Amniotic epithelial cell (primary cell): ENCODE measurements at places on chromosomes 1 and 21.

GRCh38 chr1:73659136-73659535 is 538.8 kb downstream of the LRRIQ3 start:
- DNase-seq, result no peak

GRCh38 chr1:183778045-183778444 is 26.9 kb upstream of the RGL1 start:
- DNase-seq, result no peak

DNA sequence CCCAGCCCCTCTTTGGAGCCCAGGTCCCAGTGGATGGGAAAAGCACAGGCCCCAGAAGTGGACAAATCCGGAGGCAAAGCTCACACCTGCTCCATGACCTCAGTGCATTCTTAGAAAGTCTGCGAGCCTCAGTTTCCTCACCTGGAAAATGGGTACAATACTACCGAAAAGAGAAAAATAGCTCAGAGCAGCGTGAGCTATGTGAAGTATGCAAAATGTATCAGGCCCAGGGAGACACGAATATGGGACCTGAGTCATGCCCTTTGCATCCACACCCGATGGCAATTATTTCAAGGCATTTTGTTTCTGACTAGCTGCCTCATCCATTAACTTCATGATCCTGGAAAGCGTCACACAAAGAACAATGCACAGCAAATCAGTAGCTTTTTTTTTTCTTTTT is 9.2 kb downstream of the ALDH4A1 start:
- peak; percentile 20 for DNase-seq

GRCh38 chr21:27026501-27026900 is 59.6 kb upstream of the ADAMTS5 start:
- DNase-seq, result no peak

GRCh38 chr1:37181425-37181824 is 147.1 kb upstream of the GRIK3 start:
- no peak for DNase-seq

GRCh38 chr1:180208264-180208663 is 21.8 kb upstream of the LHX4 start:
- no peak for DNase-seq

GRCh38 chr1:42992054-42992571 is 33.4 kb upstream of the SLC2A1 start:
- DNase-seq, result peak; percentile 62

DNA sequence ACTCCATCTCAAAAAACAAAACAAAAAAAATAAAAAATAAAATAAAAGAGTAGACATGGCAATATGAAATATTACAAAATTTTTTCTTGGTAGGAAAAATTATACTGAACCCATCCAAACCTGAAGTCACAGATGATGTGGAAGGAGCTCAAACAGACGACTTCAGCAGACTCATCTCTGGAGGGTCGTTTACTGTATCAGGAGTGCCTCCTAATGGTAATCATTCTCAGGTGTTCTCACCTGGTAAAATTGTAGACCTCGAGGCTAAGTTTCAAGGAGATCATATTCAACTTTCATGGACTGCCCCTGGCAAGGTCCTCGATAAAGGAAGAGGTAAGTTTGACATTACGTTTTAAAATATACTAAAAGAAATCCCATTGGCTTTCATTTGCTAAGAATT is 54.3 kb upstream of the SH3GLB1 start:
- no peak for DNase-seq

- no peak for DNase-seq
These were observed 1.5 kb downstream of the VAMP4 start for GRCh38 chr1:171740356-171740863.

- no peak for DNase-seq
These were observed 3.1 kb downstream of the TACSTD2 start for GRCh38 chr1:58573705-58574591.

- no peak for DNase-seq
These were observed 84.8 kb downstream of the POFUT2 start for GRCh38 chr21:45202889-45203288.

DNA sequence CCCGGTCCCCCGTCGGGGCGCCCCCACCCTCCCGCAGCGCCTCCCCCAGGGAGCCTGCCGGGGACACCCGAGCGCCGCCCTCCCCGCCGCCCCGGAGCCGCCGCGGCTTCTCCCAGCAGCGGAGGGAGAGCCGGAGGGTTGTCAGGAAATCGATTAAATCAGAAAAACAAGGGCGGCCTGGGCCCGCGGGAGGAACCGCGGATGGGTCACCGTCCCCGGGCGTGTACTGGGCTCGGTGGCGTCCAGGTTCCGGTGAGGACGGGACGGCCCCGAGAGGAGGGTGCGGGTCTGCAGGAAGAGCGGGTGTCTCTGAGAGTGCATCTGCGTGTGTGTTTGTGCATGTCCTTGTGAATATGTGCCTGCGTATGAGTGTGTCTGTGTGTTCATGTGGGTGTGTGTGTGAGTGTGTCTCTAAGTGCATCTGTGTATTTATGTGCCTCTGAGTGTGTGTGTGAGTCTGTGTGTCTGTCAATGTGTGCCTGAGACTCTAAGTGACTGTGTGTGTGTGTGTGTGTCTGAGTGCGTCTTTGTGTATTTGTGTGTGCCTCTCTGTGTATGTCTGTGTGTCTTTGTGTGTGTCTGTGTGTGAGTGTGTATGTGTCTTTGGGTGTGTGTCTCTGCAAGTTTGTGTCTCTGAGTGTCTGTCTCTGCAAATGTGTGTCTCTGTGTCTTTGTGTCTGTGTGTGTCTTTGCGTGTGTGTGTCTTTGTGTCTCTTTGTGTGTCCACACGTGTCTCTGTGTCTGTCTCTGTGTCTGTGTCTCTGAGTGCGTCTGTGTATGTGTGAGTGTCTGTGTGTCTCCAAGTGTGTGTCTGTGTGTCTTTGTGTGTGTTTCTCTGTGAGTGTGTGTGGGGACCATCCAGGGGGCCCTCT is 1.1 kb downstream of the SPSB1 start:
- peak; percentile 60 for DNase-seq

- DNase-seq, result peak; percentile 18
These were observed 170.1 kb downstream of the NEK7 start for GRCh38 chr1:198326915-198327314.

- DNase-seq, result no peak
These were observed 306.2 kb downstream of the FAM72C start for GRCh38 chr1:143665606-143666005.

DNA sequence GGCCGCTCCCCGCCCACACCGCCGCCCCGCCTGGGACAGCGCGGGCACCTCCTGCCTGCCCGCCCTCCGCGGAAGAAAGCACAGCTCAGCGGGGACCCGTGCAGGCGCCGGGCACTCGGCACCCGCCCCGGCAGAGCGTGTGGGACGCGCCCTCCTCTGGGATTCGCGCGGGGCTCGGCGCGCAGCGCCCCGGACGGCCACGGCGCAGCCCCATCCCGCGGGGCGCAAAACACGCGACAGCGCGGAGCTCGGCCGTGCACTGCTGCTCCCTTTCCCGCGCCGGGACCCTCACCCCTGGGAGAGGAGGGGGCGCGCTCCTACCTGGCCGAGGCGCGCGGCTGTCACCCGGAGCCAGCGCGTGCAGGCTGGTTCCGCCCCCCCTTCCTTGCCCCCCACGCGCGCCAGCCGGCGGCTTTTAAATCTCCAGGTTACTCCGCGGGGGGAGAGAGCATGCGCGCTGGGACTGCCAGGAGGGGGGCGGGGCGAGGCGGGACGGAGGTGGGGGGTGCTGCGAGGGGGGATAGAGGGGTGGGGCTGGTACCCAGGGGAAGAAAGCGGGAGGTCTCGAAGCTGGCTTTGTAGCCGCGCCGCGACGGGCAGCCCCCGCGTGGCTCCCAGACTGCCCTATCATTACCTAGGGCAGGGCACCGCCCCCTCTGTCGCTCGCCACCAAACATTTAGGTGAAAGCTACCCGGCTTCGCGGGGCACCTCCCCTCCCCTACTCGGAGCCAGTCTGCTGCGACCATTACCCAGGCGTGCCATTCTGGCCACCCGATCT is at the start of gene SLC45A3:
Gene SLC45A3, minus strand, starts transcription at position 437 of the 779 bp plus-strand sequence. CDS start 15,853 bp downstream, outside the sequence.
- DNase-seq, result no peak

GRCh38 chr1:217009376-217009775 is 286.1 kb upstream of the ESRRG start:
- no peak for DNase-seq

DNA sequence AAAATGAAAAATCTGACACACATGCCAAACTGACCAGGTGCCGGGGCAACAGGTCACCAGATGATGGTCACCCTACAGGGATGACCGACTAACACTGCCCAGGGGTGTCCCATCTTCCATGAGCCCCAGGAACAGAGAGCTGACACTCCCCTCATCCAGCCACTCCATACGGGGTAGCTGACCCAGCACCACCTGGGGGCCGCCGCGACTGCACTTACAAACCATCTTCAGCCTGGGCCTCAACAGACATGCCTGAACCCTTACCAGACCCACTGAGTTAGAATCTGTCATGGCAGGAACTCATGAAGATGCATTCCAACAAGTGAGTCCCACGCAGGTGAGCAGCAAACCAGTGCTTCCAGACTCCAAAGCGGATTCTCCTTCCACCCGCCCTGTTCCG is 31.6 kb upstream of the AJAP1 start:
- no peak for DNase-seq

- DNase-seq, result no peak
These were observed 142.0 kb upstream of the KCNJ15 start for GRCh38 chr21:38114717-38115333.

GRCh38 chr1:22088331-22088730 is 35.8 kb downstream of the CDC42 start:
- no peak for DNase-seq

GRCh38 chr1:101520302-101520701 is 283.5 kb downstream of the S1PR1 start:
- peak; percentile 31 for DNase-seq

DNA sequence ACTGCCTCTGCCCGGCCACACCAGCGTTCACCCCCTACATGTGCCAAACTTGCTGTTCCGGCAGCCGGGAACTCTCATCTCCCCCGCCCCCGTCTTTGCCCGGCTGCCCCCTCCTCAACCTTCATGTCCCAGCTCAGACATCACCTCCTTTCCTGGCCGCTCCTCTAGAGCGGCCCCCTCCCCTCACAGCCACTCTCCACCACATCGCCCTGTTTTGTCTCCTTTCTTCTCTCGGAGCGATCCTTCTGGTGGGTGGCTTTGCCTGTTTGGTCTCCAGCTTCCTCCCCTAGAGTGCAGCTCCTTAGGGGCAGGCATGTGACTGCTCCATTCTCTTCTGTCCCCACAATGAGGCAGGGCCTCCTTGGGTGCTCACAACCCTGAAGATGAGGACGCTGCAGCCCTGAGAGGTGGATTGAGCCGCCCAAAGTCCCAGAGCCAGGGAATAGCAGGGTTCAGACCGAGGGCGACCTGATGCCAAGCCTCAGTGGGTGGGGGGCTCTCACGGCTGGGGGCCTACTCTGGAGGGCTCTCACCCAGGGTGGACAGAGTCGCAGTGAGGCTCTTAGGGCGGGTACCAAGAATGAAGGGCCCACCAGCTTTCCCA is 44.9 kb upstream of the ECE1 start:
- no peak for DNase-seq

DNA sequence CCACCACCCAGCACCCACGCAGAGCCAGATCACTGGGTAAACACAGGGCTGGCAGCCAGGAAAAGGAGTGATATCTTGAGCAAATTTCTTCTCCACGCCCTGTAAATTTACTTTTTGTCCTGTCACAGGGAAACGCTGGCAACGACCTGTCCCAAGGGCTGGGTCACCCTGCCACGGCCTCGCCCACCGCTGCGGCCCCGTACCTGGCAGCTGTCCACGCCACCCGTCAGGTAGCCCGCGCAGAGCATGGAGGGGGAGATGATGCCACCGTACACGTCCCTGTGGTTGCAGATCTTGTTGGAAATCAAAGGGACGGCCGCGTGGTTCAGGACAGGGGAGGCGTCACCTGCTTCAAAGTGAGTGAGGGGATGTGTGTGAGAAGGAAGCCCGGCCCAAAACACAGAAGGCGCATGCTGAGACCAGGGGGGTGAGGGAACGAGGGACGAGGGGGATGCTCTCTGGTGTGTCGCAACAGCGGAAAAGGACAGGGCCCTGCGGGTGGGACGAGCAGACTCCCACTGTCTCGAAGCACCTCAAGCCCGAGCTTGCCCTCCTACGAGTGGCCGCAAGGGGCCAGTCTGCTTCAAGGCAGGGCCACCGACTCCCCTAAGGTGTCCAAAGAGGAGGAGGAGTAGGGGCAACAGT is 10.1 kb upstream of the TFF1 start:
- DNase-seq, result no peak

DNA sequence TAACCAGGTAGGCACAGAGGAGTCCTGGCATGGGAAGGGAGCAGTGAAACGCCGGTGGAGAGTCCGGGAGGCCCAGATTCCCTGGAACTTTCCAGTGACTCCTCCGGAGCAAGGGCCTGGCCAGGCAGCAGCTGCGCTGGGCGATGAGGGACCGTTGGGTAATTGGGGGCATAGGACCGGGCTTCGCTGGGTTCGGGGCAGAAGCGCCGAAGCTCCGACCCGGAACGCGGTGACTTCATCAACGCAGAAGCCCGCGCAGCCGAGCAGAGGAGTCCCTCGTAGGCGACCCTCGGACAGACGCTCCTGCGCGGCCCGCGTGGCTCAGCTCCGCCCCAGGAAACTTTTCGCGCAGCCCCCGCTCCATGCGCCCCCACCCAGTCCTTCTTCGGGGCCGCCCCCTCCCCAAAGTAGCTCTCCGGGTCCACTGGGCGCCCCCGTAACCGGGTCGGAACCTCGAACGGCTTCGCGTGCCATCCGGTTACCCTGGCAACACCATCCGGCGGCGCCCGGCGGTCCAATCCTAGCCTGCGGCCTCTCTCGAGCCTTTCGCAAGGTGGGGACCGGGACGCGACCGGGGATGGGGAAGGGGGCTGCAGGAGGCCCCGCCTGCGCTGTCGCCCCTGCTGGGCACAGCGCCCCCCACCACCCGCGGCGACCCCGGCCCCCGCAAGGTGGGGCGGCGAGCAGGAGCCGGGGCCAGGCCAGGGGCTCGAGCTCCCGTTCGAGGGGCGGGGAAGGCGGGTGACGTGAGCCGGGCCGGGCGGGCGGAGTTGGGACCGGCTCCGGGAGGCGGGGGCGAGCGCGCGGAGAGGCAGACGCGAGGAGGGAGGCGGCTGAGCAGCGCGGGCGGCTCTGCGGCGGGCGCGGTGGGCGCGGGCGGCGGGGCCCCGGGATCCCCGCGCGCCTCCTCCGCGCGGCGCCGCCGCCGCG is at the start of gene AJAP1:
Gene AJAP1, plus strand, starts transcription at position 814 of the 930 bp plus-strand sequence. CDS start 817 bp downstream, outside the sequence.
- no peak for DNase-seq

- peak; percentile 100 for DNase-seq
These were observed 160.9 kb upstream of the UBE2U start for GRCh38 chr1:64042331-64043100.

DNA sequence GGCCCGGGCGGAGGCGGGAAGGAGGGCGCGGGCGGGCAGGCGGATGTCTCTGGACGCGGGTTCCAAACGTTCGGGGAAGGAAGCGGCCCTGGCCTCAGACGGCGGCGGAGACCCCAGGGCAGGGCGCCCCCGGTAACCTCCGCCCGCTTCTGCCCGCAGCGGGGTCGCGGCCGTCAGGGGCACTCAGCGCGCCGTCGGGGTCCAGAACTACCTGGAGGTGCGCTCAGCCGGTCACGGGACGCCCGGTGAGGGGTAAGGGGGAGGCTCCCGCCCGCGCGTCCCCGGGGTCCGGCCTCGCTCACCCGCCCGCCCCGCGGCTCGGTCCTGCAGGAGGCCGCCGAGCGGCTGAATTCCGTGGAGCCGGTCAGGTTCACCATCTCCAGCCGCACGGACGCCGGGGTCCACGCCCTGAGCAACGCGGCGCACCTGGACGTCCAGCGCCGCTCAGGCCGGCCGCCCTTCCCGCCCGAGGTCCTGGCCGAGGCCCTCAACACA is 406 bp downstream of the PUSL1 start:
- DNase-seq, result no peak

GRCh38 chr1:228927946-228928898 is 192.9 kb downstream of the RHOU start:
- DNase-seq, result peak; percentile 30

- no peak for DNase-seq
These were observed 27.7 kb downstream of the RRAGC start for GRCh38 chr1:38831731-38832369.

GRCh38 chr1:174982971-174983689 is 16.6 kb upstream of the CACYBP start:
- peak; percentile 63 for DNase-seq
